ENCODE measurements at places on chromosomes 13 and 19.

GRCh38 chr13:71701741-71702140, 165.3 kb downstream of the DACH1 start:
- DNase-seq, result no peak

- DNase-seq, result no peak
Measured at GRCh38 chr13:108033800-108034707, 181.3 kb downstream of the LIG4 start.

GRCh38 chr19:21604351-21604926, 99.0 kb downstream of the ZNF429 start:
- peak; percentile 14 for DNase-seq

DNA sequence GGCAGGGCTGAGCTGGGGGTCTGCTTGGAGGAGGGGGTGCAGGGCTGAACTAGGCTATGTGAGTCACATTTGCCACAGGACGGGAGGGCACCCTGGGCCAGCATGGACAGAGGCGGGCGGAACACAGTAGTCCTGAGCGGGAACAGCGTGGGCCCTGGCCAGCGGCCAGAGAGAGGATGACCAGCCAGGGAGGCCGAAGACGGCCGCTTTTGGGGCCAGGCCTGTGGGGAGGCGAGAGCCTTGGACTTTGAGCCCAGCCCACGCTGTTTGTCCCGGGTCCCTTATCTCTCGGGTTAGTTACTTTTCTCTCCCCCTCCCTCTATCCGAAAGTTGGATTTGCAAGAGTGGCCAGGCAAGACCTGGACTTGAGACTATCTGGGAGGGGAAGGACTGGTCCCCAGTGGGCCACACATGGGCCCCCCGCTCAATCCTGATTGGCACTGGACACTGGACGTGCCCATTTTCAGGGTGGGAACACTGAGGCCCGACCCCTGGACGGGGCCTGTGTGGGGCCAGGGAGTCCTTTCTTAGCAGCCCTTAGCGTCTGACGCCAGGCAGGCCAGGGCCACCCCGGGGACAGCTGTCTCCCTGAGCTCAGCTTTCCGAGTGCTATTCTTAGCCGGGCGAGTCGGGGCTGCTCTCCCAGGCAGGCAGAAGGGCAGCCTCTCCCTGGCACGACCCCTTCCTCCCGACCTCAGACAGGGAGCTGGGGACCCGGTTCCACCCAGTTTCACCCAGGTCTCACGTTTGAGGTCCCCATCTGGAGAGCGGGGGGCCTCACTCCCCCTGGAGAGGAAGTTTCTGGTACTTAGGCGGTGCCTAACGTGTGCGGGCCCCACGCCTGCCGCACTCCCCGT, 833 bp downstream of the GAMT start:
- no peak for DNase-seq

GRCh38 chr13:35481777-35482176, 5.3 kb upstream of the MAB21L1 start:
- DNase-seq, result no peak

DNA sequence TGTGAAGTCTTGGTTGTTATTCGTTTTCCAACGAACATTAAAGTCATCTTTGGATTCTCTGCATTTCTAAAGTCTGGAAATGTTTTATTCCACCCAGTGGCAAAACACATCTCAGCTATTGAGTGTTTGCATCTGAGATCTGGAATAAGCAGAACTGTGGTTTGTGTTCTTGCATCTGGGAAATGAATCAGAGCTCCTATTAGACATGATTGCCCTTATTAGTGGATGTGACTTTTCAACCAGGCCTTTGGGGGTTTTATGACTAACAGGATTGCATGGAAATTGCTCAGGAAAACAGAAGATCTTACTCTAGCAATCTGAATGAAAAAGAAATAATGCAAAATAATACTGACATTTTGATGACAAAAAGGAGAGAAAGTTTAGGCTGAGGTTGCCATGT, 488.8 kb downstream of the IRS2 start:
- no peak for DNase-seq

DNA sequence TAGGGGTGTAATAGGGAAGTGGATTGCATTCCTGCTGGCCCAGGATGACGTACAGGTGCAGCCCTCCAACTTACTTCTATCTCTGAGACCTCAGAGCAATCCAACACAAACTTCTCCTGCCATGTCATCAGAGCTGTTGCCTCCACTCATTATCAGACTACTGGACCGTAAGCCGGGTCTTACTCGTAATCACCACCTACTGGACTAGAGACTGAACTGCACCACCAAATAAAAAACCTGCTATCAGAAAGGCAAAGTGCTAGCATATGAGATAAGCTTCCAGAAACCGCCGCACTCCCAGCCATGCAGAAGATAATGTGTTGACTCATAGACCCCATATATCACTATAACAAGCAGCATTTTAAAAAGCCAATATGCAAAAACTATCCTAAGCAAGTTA, 102.0 kb downstream of the SLITRK1 start:
- DNase-seq, result no peak

DNA sequence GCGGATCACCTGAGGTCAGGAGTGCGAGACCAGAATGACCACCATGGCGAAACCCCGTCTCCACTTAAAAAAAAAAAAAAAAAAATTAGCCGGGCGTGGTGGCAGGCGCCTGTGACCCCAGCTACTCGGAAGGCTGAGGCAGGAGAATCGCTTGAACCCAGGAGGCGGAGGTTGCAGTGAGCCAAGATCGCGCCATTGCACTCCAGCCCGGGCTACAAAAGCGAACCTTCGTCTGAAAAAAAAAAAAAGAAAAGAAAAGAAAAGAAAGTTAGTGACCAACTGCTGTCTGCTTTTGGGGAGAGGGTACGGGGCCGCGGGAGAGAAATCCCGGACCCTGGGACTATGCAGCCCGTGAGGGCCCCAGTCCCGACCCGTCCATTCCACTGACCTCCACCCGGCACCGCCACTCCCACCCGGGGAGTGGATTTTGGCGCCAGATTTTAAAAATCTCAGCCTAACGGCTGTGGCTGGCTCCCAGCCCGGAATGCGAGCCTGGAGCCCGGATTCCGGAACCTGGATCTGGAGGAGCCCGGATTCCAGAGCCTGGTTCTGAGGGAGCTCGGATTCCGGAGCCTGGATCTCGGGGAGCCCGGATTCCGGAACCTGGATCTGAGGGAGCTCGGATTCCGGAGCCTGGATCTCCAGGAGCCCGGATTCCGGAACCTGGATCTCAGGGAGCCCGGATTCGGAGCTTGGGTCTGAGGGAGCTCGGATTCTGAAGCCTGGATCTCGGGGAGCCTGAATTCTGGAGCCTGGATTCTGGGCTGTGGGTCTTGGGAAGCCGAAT, 6.1 kb upstream of the LMNB2 start:
- peak; percentile 35 for DNase-seq

DNA sequence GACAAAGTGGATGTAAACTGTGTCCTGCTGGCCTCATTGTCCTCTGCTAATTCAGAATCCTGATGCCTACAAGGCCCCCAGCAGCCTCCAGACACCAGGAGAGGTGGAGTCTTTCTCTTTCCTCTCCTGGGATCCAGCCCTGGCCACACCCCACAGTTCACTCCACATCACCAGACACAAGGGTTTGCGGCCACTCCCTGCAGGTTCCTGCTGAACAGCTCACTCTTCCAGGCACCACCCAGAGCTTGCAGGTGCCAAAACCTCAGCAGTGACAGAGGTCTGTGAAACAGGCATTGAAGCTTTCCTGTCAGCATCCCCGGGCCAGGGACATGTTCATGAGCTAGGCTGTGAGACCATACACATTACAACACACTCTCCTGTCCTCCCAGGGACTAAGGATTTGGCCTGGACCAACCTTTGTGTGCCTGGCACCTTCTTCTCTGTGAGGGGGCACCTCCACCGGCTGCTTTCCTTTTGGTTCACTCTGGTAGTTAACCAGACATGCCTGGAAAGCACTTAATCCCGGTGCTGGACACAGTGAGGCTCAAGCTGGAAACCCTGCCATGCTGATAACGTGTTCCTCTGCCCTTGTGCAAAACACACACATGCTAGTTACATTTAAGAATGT, 11.1 kb upstream of the ATP12A start:
- DNase-seq, result no peak

DNA sequence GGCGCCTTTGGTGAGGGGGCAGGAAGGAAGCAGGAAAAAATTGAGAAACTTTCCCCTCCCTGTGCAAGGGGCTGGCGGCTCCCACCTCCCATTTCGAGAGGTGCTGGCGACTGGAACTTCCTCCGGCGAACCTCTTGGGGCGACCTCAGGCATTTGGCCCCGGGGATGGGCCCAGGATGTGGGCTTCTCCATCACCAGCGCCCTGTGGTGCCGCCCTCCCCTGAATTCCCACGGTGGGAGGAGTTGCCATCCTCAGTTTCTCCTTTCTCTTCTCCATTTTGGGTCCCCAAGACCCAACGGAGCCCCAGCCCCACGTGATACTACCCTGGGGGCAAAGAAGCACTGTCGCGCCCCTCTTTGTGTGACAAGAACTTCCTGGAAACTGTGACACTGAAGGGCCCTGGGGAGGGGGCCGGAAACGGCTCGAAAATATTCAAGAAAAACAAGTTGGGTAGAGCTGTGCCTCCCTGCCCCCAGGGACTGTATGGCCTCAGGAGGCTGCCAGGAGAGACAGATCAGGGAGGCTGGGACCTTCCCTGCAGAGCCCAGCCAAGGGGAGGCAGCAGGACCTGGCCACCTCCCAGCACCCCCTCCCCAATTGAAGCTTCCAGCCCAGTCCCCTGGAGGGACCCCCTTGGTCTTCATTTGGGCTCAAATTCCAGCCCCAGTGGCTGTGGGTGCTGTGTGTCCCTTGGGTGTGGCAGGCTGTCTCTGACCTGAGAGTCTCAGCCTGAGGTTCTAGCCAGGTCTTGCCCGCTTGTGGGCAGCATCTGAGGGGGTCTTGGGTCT, 16.2 kb upstream of the AP1M2 start:
- no peak for DNase-seq

GRCh38 chr19:37877147-37877546, 29.2 kb downstream of the WDR87 start:
- no peak for DNase-seq

DNA sequence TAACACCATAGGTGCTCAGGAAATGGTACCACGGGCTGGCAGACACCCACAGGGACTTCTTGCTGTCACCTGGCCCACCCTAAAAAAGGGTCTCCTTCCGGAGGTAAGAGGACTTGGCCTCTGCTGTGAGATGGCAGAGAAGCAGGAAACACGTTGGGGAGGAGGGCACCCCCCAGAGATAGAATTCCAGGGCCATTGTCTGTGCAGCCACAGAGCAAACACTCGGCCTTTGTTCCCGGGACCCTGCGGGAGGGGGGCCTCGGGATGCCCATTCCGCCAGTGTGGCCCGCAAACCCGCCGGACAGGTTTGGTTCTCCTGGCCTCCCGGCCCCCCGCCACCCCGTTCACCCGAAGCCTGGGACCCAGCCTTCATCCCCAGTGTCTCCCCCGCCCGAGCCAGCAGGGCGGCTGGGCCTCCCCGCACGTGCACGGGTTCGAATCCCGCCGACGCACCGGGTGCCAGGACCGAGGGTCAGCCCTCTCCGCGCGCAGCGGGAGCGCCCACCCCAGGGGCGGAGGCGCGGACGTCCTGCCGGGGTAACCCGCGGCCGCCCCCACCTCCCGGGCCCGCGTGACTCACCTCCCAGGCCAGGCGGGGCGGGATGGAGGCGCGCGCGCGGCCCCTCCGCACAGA, 714 bp downstream of the PLPP2 start:
- peak; percentile 84 for DNase-seq

DNA sequence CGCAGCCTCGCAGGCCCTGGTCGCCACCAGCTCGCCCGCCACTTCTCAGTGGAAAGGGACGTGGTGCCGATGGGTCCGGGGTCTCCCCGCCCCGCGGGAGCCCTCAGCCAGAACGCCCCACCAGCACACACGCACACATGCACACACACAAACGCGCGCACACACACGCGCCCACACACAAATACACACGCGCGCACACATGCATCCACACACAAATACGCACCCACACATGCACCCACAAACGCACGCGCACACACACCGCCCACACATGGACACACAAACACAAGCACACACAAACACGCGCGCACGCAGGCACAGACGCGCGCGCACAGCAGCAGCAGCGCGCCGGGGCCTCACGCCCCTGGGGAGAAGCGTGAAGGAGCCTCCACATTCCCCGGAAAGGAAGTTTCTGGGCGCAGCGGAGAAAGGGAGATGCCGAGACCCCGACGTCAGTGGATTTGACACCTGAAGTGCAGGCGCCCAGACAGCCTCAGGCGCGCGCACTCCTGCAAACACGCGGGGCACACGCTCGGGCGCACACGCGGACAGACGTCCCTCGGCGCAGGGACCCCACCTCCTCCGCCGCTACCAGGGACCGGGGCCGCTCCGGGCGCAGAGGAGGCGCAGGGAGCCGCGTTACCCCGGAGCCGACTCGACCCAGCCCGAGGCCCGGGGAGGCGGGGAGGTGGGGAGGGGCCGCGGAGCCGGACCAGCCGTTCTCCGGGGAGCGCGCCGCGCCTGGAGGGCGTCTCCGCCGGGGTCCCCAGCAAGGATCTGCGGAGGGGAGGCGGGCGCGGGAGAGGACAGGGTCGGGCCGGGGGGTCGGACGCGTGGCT, 622 bp downstream of the RASA3 start:
- no peak for DNase-seq

GRCh38 chr19:29785955-29786589, 25.7 kb upstream of the CCNE1 start:
- no peak for DNase-seq

DNA sequence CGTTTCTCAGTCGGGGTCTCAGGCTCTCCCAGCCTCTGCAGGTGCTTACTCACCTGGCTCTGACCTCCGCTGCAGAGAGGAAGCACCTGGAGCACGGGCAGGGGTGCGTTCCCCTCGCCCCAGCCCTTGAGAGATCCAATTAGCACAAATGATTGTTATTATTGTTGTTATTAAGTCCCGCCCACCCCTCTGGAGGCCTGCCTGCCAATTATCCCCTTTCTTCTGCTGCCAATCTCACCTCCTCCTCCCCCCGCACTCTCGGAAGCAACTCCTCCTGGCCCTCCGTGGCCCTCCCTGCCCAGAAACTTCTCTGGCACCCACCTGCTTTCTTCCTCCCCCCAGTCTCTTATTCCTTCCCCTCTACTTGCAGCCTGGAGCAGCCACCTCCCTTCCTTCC, 8.8 kb downstream of the ZNF787 start:
- DNase-seq, result no peak

DNA sequence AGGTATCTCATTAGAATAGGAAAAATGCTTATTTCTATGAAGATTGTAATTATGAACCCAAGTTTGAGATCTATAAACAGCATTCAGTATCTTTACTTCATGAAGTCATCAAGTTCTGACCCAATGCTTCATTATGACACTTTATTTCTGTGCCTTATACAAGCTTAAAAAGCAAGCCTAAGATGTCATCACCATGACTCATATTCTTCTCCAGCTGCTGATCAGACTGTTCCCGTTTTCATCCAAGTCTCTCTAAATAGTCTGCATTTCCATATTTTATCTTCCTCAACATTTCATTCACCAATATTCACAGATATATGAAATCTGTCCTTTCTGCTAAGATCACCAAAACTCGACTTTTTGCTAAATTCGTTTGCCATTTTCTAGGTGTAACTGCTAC, 1247.2 kb upstream of the PRR20A start:
- DNase-seq, result peak; percentile 9

DNA sequence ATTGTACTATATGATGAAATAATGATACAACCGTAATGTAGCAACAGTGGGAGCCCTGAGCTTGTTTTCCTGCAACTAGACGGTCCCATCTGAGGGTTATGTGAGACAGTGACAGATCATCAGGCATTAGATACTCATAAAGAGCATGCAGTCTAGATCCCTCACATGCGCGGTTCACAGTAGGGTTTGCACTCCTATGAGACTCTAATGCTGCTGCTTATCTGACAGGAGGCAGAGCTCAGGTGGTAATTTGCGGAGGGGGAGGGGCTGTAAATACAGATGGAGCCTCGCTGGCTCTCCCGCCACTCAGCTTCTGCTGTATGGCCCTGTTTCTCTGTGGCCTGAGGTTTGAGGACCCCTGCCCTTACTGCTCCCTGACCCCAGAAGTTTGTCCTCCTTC, 13.7 kb downstream of the EPHX3 start:
- no peak for DNase-seq

GRCh38 chr19:54345938-54346386, 7.0 kb upstream of the LILRA4 start:
- DNase-seq, result peak; percentile 77
